ENCODE measurements at places on chromosomes 5 and 9.

- no peaks in the 10 kb centered on the region for H3K27me3 ChIP-seq
- no peak for DNase-seq
- no peaks in the 10 kb centered on the region for H3K36me3 ChIP-seq
- no peaks in the 10 kb centered on the region for H3K4me1 ChIP-seq
- no peak overlapping the region for H3K27ac ChIP-seq
Observed at GRCh38 chr5:140946578-140946977, 19.7 kb upstream of the PCDHAC2 start.

GRCh38 chr5:170736966-170737365 lies 46.6 kb upstream of the GABRP start:
- peaks cover 6% of the 10 kb centered on the region for H3K27me3 ChIP-seq
- no peaks in the 10 kb centered on the region for H3K4me1 ChIP-seq
- no peak overlapping the region for H3K27ac ChIP-seq
- H3K4me3 ChIP-seq: no peak overlapping the region
- no peak for DNase-seq

DNA sequence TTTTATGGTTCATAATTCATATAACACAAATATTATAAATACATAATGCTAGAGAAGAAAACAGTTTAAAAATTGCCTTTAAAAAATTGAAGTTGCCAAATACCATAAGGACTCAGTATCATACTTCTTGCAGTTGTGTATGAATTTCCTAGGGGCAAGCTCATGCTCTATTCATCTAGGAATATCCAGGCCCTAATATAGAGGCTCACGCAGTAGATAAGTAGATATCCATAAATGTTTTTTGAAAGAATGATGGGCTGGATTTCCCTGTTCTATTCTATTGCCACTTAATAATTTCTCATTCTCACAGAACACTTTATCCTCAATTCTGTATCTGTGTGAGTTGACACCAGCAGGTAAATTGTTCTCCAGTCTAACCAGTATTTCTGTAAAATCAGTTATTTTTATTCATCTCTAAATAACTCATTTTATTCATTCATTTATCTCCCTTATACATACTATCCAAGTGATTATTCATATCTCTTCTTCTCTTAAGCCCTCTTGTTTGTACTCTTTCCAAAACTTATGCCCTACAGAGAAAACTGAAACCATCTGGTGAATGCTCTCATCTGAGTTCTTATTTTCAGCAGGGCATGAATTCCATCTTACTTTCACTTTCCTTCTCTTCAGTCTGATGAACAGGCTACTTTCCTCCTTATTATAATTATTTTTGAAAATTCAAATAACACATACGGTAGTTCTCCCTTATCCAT lies 97.1 kb downstream of the SLC44A1 start:
- peaks cover 5% of the 10 kb centered on the region for H3K36me3 ChIP-seq
- no peaks in the 10 kb centered on the region for H3K4me1 ChIP-seq
- H3K27me3 ChIP-seq: no peaks in the 10 kb centered on the region
- DNase-seq: no peak

GRCh38 chr9:114169029-114169951 lies 14.0 kb downstream of the COL27A1 start:
- no peak overlapping the region for H3K4me3 ChIP-seq
- DNase-seq: no peak
- H3K36me3 ChIP-seq: peaks cover 6% of the 10 kb centered on the region
- H3K4me1 ChIP-seq: no peaks in the 10 kb centered on the region
- H3K27me3 ChIP-seq: no peaks in the 10 kb centered on the region

- H3K36me3 ChIP-seq: no peaks in the 10 kb centered on the region
- H3K4me1 ChIP-seq: no peaks in the 10 kb centered on the region
- no peak for DNase-seq
- H3K27ac ChIP-seq: no peak overlapping the region
Observed at GRCh38 chr5:168062239-168062638, 229.2 kb upstream of the WWC1 start.

- H3K4me3 ChIP-seq: no peak overlapping the region
- no peaks in the 10 kb centered on the region for H3K36me3 ChIP-seq
- H3K4me1 ChIP-seq: peaks cover 5% of the 10 kb centered on the region
- no peaks in the 10 kb centered on the region for H3K27me3 ChIP-seq
Observed at GRCh38 chr9:20636888-20637440, 14.7 kb upstream of the MLLT3 start.

DNA sequence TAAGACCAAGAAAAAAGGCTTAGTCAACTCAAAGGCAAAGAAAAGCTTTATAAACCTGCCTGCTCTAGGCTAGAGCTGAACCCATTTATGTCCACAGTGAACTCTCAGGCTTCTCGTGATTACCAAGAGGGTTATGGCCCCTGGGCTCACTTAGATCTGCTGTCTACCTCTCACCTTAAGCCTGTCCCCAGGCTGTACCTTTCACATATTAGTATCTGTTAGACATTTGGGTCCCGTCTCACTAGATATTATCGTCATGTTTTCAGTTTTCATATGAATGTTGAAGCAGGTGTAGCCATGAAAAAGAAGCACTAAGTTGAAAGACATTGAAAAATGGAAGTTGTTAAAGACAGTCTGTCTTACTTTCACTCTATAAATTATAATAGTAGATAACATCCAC lies 75.2 kb upstream of the COX7C start:
- no peak overlapping the region for H3K27ac ChIP-seq
- DNase-seq: no peak
- no peak overlapping the region for H3K4me3 ChIP-seq
- H3K36me3 ChIP-seq: no peaks in the 10 kb centered on the region
